ENCODE measurements at places on chromosomes 4 and X.

- no peak for ATAC-seq
These were observed 46.9 kb upstream of the TLR2 start for GRCh38 chr4:153637201-153637600.

- ATAC-seq, result peak; percentile 92
These were observed 36.3 kb downstream of the SULT1E1 start for GRCh38 chr4:69823481-69824186.

DNA sequence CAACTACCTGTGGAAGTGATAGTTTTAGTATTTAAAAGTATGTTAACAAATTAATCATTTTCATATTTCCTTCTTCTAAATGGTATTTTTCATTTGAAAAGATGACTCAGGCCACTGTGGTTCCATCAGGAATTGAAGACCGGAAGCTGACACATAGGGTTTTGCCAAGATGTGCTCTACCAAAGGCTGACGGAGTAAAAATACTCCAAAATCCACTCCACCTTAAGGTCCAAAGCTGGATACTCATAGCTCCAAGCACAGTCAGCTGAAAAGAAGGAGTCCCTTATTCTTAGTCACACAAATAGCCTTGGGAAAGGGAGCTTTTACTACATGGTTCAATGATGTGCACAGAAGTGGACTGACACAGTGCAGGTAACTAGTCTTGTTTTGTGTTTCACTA lies 472.0 kb downstream of the ARAP2 start:
- peak; percentile 85 for ATAC-seq

- no peak for ATAC-seq
These were observed 643.8 kb downstream of the FAT4 start for GRCh38 chr4:125958519-125958918.

- no peak for ATAC-seq
These were observed 128.2 kb downstream of the CBR4 start for GRCh38 chr4:168881781-168882420.

DNA sequence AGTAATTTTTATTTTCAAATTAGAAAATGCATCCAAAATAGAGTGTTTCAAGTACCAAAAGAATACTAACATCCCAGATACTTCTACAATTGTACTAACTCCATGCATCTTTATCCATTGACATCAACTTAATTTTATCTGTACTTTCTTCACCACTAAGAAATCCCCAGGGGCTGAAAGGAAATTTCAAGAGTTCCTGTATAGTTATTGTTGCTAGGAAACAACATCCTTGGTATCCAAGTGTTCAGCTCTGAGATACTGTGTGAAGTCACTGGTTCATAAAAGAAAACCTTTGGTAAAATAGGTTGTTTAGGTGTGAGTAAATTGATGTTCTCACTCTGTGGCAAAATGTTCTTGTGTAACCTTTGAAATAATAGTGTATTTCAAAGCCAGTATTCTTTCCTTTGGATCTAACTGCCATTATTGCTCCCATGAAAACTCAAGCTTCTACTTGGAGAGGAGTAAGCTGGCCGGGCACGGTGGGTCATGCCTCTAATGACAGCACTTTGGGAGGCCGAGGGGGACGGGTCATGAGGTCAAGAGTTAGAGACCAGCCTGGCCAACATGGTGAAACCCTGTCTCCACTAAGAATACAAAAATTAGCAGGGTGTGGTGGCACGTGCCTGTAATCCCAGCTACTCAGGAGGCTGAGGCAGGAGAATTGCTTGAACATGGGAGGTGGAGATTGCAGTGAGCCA lies 72.9 kb downstream of the COMMD8 start:
- ATAC-seq, result no peak

DNA sequence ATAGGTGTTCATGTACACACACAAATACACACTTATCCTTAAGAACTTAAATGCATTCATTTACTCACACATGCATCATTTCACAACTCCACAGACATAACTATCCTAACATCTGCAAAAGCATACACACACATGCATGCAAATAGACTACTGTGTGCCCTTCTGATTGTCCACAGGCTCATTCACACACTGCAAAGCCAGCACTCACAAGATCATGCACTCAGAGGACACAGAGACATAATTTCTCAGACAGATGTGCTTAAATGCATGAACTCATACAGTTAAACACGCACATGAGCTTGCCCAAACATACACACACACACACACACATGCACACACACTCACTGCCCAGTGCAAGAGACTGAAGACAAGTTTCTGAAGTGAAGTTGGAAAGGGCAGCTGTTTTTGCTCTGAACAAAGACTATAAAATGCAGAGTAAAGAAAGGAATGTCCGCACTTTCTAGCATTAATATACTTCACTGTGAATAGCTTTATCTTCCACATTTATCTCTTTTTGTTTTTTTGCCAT lies 1018.0 kb upstream of the HS3ST1 start:
- no peak for ATAC-seq

GRCh38 chr4:115945026-115945425 lies 831.6 kb upstream of the NDST4 start:
- ATAC-seq, result no peak

- ATAC-seq, result no peak
These were observed 17.0 kb downstream of the PAQR3 start for GRCh38 chr4:78922207-78922606.

DNA sequence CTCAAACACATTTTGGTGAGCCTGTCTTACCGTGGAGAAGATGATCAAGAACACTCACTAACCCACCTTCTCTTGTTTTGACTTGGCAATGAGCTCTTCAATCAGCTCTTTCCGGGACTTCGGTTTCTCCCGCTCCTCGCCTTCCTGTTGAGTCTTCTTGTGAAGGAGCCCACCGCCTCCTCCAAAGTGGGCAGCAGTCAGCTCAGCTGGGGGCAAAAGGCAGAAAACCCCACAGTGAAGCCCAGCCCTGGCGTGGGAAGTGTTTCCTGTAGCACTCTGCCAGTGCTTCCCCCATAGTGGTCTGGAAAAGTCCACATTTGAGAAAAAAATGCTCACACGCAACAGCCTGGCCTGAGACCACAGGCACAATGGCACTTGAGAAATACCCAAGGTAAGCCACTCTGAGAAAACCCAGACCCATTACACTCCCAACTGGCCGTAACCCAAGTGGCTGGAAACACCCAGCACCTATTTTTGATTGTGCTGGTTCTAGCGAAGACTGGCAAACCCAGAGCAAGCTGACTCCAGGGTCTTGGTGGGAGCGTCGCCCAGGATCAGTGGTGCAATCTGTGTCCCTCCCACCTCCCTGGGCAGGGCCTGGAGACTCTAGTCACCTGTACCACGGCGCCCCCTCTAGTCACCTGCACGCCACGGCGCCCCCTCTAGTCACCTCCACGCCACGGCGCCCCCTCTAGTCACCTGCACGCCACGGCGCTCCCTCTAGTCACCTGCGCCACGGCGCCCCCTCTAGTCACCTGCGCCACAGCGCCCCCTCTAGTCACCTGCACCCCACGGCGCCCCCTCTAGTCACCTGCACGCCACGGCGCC lies 8.6 kb downstream of the NOP14 start:
- ATAC-seq, result no peak

GRCh38 chrX:13055486-13055885 lies 11.1 kb upstream of the FAM9C start:
- no peak for ATAC-seq
